Muscle of arm (tissue), 14 donors: ENCODE measurements at places on chromosomes 7 and 10. TPM values are rescaled to one million over a fixed set of nuclear protein-coding genes. Genes with fewer than 3 reads are reported as not detected.

DNA sequence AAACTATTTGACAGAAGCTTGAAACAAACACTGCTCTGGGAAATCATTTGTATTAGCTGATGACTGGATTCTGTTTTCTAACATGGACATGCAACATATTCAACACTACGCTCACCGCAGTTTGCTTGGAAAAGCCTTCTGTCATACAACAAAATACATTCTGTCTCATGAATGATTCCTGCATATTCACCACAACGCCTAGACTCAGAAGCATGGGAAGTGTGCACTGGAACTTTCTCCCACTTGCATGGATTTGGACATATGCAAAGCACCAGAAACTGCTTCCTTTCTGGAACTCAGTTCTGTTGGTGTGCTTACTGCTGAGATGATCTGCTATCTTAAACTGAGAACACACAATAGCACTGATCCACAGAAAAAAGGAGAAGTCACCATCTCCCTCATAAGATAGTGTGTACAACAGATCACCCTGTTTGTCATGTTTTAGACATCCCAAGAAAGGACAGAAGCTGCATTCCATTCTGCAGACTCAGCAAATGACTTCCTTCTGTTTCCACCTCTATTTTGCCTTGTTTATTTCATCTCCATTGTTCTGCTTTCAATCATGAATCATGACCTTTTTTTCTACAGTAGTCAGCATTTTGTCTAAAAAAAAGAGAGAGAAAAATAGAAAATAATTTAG is 115.8 kb downstream of the HTR7 start:
- peak; percentile 4 for DNase-seq

FKBP14 gene
- polyA plus RNA-seq: 25.2 TPM

DNA sequence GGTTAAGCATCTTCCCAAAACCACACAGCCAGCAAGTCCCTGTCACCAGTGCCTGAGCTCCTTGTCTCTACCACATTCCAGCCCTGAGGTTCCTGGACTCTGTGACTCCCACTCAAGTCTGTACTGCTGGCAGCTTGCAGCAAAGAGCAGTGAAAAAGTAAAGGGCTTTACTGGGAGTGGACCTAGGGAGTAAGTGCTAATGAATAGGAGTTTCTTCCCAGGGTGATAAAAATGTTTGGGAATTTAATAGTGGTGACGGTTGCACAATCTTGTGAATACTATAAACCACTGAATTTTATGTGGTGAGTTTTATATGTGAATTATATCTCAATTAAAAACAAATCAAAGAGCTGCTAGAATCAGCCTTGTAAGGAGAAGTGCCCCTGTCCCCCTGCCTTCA is 22.6 kb downstream of the HSPA12A start:
- DNase-seq: no peak

FRAT2 gene
- not detected for polyA plus RNA-seq

EBF3 gene
- 69.2 TPM for polyA plus RNA-seq

- DNase-seq: no peak
Observed at GRCh38 chr7:30612658-30613265, 18.1 kb downstream of the GARS1 start.

ELFN1 gene
- 10.0 TPM for polyA plus RNA-seq

- peak; percentile 13 for DNase-seq
Observed at GRCh38 chr7:30707391-30708357, 25.4 kb upstream of the CRHR2 start.

VAX1 gene
- not detected for polyA plus RNA-seq

- DNase-seq: no peak
Observed at GRCh38 chr10:69406816-69407580, 9.7 kb downstream of the TACR2 start.

DNA sequence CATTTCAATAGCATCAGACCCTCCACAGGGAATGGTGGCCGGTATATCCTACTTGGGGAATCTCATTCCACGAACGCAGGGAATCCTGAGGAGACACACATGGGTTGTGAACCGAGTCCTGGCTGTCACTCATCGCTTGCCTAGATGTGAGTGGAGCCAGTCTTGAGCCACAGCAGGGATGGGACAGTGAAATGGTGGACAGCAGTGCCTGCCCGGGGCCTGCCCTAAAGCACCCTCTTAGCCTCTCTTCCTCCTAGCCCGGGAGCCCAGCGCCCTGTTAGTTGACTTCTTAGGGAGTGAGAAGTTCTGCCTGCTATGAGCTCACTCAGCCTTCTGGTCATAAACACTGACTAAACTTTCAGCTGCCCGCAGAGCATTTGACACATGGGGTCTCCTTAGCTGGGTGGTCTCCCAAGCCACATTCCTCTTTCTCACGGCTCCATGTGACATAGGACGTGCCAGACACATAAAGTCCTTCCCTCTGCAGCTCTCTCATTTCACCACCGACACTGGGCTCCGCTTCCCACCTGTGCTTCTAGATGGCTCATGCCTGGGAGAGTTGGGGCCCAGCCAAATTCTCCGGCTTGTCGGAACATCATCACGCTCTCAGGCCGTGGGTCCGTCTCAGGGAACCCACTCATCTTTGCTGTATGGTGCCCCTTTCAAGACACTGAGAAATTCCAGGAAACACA is 60.9 kb downstream of the TCERG1L start:
- no peak for DNase-seq

CFAP69 gene
- polyA plus RNA-seq: 5.9 TPM

- DNase-seq: no peak
Observed at GRCh38 chr10:6648894-6649720, 69.0 kb upstream of the PRKCQ start.

DNA sequence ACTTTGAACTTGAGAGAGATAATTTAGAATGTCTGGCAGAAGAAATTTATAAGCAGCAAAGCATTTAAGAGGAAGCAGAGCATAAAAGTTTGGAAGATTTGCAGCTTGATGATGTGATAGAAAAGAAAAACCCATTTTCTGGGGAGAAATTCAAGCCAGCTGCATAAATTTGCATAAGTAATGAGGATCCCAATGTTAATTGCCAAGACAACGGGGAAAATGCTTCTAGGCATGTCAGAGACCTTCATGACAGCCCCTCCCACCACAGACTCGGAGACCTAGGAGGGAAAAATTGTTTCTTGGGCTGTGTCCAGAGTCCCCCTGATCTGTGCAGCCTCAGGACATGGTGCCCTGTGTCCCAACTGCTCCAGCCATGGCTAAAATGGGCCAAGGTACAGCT is 263.6 kb upstream of the POT1 start:
- no peak for DNase-seq

- DNase-seq: no peak
Observed at GRCh38 chr10:131905267-131905571, 4.4 kb downstream of the PPP2R2D start.

LRRC4 gene
- 4.6 TPM for polyA plus RNA-seq

LRRC18 gene
- not detected for polyA plus RNA-seq

DNA sequence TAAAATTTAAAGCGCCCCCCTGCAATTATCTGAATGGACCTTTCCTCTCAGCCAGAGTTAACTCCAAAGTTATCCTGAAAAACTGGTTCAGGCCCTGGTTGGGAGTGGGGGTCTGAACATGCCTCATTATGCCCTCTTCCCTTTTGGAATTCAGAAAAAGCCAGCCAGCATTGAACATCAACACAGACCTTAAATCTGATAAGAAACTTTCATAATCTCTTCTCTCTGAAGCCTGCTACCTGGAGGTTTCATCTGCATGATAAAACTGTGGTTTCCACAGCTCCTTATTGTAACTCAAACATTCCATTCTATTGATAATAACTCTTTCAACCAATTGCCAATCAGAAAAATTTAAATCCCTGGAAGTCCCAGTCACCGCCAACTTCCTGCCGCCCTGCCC is 133.3 kb downstream of the ARL4A start:
- DNase-seq: no peak

- DNase-seq: peak; percentile 94
Observed at GRCh38 chr10:93437086-93437945, 44.8 kb downstream of the MYOF start.

NPS gene
- not detected for polyA plus RNA-seq

MKI67 gene
- polyA plus RNA-seq: 25.2 TPM

GRCh38 chr7:16067711-16068110 is 353.6 kb downstream of the CRPPA start:
- peak; percentile 31 for DNase-seq

GRCh38 chr7:84389242-84389641 is 194.7 kb upstream of the SEMA3A start:
- no peak for DNase-seq

- DNase-seq: no peak
Observed at GRCh38 chr10:113459626-113460280, 93.1 kb upstream of the HABP2 start.

FZD8 gene
- polyA plus RNA-seq: 33.8 TPM

DNA sequence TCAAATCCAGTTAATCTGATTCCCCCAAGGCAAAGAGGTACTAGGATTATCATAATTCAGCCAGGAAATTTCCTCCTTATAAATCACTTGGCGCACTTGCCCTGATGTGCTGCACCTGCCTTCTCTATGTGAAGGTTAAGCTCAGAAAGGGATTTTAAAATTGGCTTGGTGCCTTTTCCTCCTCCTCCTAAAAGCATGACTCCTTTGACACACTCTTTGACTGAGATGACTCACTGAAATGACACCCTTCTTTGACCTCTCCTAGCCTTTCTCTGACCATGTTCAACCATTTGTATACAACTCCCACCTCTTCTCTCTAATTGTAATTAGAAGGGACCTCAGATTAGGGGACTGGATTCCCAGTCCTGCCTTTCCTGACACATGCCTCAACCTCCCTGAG is 46.5 kb downstream of the ABLIM1 start:
- DNase-seq: no peak

GRCh38 chr10:6953271-6953801 is 373.3 kb upstream of the PRKCQ start:
- DNase-seq: peak; percentile 21

CYP3A7 gene
- 0.95 TPM for polyA plus RNA-seq

ITIH2 gene
- polyA plus RNA-seq: 0.57 TPM

SHH gene
- not detected for polyA plus RNA-seq

DNA sequence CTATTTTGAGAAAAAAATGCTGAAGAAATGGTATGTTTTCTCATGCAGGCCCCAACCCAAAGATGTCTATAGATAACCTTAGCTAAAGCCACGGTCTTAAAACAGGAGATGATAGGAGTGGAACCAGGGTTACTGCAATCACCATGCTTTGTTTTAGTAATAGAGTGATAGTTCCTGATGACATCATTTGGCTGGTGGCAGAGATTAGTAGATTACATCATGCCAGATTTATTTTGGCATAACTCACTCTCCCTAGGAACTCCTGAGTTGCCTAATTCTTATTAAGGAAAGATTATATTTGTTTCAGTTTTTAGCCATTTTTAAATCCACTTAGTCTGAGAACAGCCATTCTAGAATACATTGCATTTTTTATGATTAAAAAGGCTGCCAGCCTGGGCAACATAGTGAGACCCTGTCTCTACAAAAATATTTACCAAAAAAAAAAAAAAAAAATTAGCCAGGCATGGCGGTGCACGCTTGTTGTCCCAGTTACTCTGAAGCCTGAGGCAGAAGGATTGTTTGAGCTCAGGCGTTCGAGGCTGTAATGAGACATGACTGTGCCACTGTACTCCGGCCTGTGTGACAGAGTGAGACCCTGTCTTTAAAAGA is 17.8 kb downstream of the ENO4 start:
- no peak for DNase-seq

- DNase-seq: no peak
Observed at GRCh38 chr7:155392726-155393570, 65.0 kb upstream of the EN2 start.

- no peak for DNase-seq
Observed at GRCh38 chr10:69801094-69801433, 642 bp upstream of the COL13A1 start.

GRCh38 chr7:127582361-127582760 is 3.0 kb downstream of the GCC1 start:
- DNase-seq: no peak

CUZD1 gene
- 1.0 TPM for polyA plus RNA-seq

DNA sequence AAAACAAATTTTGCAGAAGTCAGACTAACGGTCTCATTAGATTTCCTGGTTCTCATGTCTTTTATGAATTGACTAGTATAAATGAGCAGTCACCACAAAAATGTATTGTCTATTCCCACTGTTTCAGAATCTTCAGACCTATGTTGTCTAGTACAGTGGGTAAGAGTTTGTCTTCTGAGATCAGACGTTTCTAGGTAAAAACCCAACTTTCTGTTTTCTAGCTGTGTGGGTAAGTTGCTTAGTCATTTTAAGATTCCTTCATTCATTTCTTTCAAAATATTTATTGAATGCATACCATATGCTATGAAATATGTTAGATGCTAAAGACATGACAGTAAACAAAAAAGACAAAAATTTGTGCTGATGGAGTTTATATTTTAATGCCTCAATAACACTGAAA is 156.3 kb downstream of the POLR1F start:
- no peak for DNase-seq

GRID2IP gene
- 0.57 TPM for polyA plus RNA-seq

TFEC gene
- polyA plus RNA-seq: 19.4 TPM

GRCh38 chr10:48821692-48822091 is 117.9 kb downstream of the LRRC18 start:
- no peak for DNase-seq

- DNase-seq: no peak
Observed at GRCh38 chr10:93266858-93267257, 193.2 kb downstream of the CYP26A1 start.

DNA sequence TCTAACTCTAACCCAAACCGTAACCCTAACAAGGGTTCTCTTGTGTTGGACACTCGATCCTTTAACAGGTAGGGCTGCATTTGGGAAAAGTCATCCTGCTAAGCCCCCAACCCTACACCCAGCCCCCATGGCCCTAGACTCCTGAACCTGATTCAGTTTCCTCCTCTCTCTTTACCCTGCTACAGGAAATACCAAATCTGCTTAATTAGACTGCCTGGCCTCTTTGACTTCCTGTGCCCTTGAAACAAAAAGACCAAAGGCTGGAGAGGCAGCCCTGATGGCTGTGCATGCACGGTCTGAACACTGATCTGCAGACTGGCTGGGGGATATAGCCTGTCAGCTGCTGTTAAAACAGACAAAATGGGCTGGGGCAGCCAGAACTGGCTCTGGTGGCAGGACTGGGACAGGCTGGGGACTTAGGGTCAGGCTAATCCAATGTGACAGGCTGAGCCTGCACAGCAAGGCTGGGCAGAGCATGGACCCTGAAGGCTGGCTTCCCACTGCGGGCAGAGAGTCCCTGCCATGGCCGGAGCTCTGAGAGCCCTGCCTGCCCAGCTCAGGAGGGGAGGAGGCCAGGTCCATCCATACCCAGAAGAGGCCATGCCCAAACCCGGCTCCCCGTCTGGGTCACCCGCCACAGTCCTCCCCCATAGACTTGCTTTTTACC is 51.0 kb upstream of the MSMB start:
- DNase-seq: no peak

CNTNAP2 gene
- 13.8 TPM for polyA plus RNA-seq

PTER gene
- polyA plus RNA-seq: 6.8 TPM

- DNase-seq: no peak
Observed at GRCh38 chr10:11869219-11869618, 46.1 kb downstream of the PROSER2 start.

SPDYE2B gene
- 0.84 TPM for polyA plus RNA-seq

GRCh38 chr7:147089051-147089461 is 972.5 kb downstream of the CNTNAP2 start:
- no peak for DNase-seq

GRCh38 chr10:42979721-42980467 is 97.0 kb upstream of the RET start:
- no peak for DNase-seq

CDH23 gene
- polyA plus RNA-seq: 4.5 TPM
